Ascending aorta (tissue), 2 donors: ENCODE measurements at places on chromosomes 3 and 15.

GRCh38 chr15:95894407-95894956 lies 436.0 kb upstream of the NR2F2 start:
- DNase-seq, result no peak

- no peak for DNase-seq
Measured at GRCh38 chr3:182058488-182058887, 346.8 kb downstream of the SOX2 start.

DNA sequence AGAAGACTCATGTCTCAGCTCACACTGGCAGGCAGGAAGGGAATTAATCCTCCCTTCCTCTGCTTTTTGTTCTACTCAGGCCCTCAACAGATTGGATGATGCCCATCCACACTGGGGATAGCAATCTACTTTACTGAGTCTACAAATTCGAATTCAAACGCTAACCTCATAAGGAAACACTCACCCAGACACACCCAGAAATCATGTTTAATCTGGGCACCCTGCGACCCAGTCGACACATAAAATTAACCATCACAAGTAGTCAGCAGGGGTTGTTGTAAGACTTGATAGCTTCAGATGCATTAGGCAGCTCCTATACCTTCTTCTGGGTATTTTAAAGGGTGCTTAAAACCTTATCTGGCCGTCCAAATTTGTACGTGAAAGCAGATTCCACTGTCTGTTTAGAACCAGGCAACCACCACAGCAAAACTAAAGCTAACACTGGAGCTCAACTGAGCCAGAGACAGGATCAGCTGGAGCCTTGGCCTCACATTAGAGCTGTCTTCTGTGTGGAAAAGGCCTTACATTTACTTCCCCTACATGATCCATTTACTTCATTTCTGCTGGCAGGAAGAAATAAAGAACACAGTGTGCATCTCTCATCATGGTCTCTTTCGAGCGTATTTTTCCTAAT lies 407.3 kb upstream of the PPP2R3A start:
- DNase-seq, result no peak

GRCh38 chr3:101615525-101615924 lies 41.5 kb downstream of the PCNP start:
- DNase-seq, result no peak

GRCh38 chr3:196203846-196204245 lies 7.4 kb downstream of the ZDHHC19 start:
- DNase-seq, result no peak

GRCh38 chr15:39669661-39670060 lies 88.8 kb downstream of the THBS1 start:
- no peak for DNase-seq

- DNase-seq, result no peak
Measured at GRCh38 chr15:93180656-93181055, 91.6 kb upstream of the RGMA start.

DNA sequence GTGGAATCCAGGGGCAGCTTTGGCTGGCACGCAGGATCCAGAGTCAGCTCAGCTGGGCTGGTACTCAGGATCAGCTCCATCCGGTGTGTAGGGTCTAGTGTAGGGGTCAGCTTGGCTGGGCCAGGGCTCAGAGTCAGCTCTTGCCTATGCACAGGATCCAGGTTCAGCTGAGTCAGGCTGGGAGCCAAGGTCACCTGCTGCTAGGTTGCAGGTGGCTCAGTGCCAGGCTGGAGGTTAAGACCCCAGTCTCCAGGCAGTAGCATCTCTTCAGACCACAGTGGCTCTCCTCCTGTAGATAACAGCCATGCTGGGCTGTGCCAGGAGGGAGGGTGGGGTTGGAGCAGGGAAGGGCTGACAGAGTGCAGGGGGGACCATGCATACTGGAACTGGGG lies 1.8 kb downstream of the HYAL3 start:
- DNase-seq, result no peak

DNA sequence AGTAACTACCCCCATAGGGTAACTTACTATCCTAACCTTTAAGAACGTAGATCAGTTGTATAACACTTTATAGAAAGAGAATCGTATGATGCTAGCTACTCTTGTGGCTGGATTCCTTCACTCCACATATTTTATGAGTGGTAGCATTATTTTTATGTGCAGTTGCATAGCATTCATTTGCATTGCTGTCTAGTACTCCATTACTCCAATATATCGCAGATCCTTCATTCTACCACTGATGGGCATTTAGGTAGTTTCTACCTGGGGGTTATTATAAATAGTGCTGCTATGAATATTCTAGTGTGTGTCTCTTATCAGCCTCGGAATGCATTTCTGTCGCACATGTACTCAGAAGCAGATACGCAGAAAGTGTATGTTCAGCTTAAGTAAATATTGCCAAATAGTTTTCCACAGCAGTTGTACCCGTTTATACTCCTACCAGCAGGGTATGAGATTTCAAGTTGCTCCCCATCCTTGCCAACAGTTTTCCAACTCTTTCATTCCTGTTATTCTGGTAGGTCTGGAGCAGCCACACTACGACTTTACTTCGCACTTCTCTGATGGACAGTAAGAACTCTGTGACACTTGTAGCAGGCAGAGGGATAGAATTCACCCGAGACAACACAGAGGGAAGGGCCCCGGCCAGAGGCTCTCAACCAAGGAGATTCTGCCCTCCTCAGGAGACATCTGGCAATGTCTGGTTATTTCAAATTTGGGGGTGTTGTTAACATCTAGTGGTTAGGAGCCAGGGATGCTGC lies 9.8 kb upstream of the VGLL4 start:
- no peak for DNase-seq

DNA sequence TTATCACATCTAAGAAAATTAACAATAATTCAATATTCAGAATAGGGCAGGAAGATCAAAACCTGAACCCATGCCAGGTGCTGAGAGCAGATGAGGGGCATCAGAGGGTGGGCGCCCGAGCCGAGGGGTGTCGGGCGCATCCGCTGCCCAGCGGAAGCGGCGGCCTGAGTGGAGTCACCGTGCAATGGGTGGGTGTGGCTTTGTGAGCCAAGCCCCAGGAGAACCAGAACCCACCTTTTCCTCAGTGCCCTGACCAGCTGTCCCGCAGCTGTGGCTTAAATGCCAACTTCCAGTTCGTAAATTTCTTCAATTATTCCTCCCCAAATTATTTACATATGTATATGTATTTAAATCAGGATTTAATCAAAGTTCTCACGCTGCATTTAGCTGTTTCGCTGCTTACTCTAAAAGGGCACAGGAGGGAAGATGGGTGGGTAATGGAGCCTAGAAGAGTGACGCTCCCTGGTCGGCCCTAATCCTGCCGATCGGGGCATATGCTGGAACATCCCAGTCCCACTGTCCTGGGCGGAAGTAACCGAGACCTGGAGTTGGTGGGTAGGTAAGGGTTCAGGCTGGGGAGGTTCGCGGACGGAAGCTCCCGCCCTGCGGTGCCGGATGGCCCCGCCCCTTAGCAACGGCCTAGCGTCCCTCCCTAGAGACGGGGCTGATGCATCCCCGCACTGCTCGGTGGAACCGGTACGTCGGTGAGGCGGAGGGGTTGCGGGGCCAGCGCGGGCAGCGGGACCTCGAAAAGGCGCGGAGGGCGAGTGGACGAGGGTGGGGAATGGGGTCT lies 1.3 kb downstream of the DNAH1 start:
- DNase-seq, result no peak

GRCh38 chr3:138426211-138426610 lies 8.2 kb upstream of the ESYT3 start:
- no peak for DNase-seq

DNA sequence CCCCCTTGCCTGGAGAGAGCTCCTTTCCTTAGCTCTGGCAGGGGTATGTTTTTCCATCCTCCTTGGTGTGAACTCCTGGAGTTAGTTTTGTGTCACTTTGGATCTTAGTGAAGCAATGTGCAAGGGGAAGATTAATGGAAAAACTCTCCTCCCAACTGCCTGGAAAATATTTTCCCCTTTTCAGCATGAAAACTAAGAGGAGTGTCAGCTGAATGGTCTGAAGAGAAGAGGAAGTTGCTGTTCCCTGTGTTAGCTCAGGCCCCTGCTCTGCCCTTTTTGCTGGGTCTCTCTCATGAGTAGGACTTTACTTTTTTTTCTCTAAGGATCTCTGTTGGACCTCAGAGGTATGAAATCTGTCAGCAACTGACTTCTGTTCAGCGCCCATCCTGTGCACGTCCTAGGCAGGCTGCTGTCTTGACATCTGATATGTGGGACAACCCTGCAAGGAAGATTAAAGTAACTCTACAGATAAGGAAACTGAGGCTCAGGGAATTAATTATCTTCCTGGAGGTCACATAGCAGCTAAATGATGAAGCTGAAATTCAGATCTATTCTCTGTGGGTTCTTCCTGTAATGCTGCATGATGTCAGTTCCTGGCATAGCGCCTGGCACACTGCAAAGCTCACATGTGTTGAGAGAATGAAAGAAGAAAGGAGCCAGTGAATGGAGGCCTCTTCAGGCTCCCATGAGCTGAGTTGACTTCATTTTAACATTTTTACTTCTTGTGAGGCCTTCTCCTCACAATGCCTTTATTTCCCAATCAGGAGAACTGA lies 109.7 kb upstream of the GALNT15 start:
- DNase-seq, result peak; percentile 44

DNA sequence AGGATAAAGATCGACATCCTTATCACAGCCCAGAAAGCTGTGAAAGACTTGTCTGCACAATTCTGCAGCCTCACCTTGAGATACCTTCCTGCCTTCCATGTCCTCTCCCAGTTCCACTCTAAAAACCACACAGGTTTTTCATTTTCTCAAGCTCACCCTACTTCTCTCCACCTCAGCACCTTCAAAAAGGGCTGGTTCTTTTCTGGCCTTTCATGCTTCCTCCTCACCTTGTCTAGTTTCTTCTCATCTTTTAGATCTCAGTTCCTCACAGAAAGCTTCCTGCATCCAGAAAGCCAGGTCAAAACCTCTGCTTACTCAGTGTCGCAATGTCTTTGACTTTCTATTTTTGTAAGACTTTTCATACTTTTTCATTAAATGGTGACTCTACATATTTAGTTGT lies 140.2 kb upstream of the STT3B start:
- DNase-seq, result no peak

- peak; percentile 52 for DNase-seq
Measured at GRCh38 chr3:42755681-42756578, 17.1 kb downstream of the CCDC13 start.

- no peak for DNase-seq
Measured at GRCh38 chr3:34886443-34886842, 752.9 kb upstream of the ARPP21 start.

DNA sequence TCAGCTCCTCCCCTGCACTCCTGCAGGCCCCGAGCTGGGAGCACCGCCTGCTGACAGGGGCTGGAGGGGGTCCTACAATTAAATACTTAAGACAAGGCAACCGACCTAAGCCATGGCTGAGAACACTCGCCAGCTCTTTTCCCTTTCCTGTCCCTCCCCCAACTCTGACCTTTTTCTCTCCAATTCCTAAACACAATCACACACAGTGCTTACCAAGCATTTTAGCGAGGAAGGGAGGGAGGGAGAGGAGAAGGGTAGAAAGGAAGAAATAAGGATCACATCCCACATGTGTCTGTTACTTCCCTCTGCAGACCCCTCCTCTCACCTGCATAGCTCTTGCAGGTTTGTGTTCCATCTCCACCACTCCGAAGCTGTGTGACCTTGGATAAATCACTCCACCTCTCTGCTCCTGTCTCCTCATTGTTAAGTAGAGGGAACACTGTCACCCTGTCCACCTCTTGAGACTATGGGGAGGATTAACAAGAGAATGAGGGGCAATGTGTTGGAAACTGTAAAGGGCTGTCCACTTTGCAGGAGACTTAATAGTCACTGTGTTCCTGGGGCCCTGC lies 63.6 kb downstream of the CYP11A1 start:
- no peak for DNase-seq

DNA sequence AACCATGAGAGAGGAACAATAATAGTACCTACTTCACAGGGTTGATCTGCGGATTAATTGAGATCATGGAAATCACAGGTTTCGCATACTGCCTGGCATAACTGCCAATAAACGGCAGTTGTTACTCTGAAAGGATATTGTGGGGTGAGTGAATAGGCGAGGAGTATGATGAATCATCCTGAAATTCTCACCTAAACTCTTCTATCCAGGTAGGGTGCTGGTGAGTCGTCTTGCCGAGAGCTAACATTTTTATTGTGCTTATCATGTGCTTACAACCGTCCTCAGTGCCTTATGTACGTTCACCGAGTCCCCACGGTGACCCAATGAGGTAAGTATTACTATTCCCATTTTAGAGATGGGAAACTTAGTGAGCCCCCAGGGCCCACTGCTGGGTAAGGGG lies 52.4 kb upstream of the SRGAP3 start:
- no peak for DNase-seq

GRCh38 chr15:62406305-62406891 lies 241.3 kb upstream of the C2CD4B start:
- DNase-seq, result no peak

GRCh38 chr3:21747966-21748555 lies 2.9 kb downstream of the ZNF385D start:
- no peak for DNase-seq

DNA sequence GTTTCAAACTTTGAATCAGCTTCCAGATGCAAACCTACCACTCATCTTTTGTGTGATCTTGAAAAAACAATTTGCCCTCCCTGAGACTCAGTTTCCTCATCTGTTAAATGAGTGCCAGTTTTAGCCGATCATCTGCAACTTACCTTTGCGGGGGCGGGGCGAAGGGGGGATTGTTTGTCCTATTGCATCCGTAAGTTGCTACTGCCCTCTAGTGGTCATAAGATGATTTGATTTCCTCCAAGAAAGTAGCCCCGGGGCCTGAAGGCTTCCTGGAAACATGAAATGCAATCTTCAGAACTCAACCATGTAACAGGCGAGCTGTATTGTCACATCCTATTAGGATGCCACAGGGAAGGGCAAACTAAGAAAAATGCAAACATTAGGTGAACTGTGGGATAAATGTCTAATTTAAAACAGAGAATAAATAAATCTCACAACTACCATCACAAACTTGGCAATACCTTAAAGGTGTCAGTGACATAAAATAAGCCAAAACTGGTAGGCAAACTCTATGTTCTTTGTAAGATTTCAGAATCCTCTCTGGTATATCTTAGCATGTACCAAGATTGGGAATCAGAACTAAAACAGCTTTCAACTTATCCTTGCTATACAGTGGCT lies 63.5 kb upstream of the CLDN18 start:
- no peak for DNase-seq

GRCh38 chr3:116601206-116601605 lies 108.4 kb upstream of the TUSC7 start:
- no peak for DNase-seq

DNA sequence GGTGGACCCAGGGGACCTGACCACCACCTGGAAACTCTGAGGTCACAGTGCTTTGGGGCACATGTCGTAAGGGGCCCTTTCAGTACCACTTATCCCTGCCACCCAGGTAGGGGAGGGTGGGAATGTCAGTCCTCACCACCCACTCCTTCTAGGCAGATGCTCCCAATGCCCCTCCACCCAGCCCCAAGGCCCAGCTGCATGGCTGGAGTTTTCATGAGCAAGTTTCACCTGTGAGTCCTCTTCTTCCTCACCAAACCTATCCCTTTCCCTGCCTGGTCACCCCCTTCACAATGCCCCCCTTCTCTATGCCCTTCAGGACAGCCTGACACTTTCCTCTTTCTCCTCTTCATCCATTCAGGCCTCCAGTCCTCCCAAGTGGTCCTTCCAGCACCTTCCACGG lies 9.8 kb downstream of the FAM174B start:
- DNase-seq, result no peak

- DNase-seq, result no peak
Measured at GRCh38 chr3:8070011-8070410, 431.6 kb upstream of the LMCD1 start.
